ENCODE measurements at places on chromosomes 7 and 10. TPM values are rescaled to one million over a fixed set of nuclear protein-coding genes. Genes with fewer than 3 reads are reported as not detected.

Gene SLC26A5
- polyA plus RNA-seq: 0.28 TPM

Gene ABCC2
- 27.4 TPM for polyA plus RNA-seq

Gene GPR26
- not detected for polyA plus RNA-seq

Gene TMEM106B
- 37.5 TPM for polyA plus RNA-seq

Gene GGCT
- 46.9 TPM for polyA plus RNA-seq

Gene UTF1
- not detected for polyA plus RNA-seq

Gene GRID2IP
- 0.25 TPM for polyA plus RNA-seq

GRCh38 chr7:27145165-27145913 lies 1.9 kb upstream of the HOXA5 start:
- no peaks in the 10 kb centered on the region for H3K36me3 ChIP-seq
- no peak for DNase-seq
- H3K4me1 ChIP-seq: peaks cover 13% of the 10 kb centered on the region
- H3K4me3 ChIP-seq: no peak overlapping the region
- peaks cover 99% of the 10 kb centered on the region for H3K27me3 ChIP-seq

DNA sequence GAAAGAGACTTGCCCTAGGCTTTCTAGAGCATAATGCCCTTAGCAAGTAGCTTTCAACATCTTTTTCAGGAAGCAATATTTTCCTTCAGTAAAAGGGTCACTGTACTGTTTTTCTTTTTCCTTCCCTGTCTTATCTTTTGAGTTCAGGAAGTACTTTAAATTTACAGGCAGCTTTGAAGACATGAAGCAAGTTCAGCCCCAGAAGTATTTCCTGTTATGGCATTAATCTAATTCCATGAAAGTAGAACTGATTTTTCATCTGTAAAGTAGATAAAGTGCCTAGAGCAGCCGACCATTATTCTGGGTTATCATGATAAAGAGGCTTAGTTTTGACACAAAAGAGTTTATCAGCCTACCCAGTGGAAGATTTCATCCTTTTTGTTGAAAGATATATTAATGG lies 288.2 kb downstream of the ADK start:
- H3K4me3 ChIP-seq: no peak overlapping the region
- no peaks in the 10 kb centered on the region for H3K4me1 ChIP-seq
- no peak for DNase-seq
- H3K27ac ChIP-seq: peak overlapping the region; percentile 2
- no peaks in the 10 kb centered on the region for H3K36me3 ChIP-seq
- no peaks in the 10 kb centered on the region for H3K27me3 ChIP-seq

DNA sequence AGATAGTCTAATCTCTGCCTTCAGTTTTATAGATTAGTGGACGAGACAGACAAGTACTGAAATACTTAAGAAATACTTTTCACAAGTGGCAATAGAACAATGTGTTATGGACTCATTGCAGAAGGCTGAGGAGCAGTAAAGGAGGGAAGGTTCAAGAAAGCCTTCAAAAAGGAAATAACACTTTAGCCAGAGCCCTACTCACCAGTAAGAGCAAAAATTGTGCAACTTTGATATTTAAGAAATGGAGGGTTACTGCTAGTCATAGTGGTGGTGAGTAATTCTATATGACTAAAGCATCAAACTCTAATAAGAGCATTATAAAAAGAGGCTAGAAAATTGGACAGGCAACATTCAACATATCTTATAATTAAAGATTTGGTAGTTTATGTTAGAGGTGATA lies 28.8 kb downstream of the PTPN12 start:
- H3K27me3 ChIP-seq: no peaks in the 10 kb centered on the region
- no peaks in the 10 kb centered on the region for H3K36me3 ChIP-seq
- H3K4me1 ChIP-seq: no peaks in the 10 kb centered on the region
- DNase-seq: no peak
- no peak overlapping the region for H3K27ac ChIP-seq

DNA sequence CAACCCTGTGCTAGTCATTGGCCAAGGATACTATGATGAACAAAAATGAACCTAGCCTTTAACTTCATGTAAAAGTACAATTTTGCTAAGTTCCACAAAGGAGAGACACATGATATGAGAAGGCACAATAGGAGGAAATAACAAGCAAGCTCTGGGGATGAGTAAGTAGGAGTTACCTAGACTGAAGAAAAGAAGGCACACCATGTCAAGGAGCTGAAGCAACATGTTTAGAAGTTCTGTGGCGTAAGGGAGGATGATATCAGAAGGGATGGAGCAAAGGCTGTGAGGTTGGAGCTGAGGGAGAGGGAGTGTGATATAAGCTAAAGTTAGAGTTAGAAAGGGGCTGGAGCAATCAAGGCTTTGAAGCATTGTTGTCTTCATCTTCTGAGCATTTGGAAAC lies 25.6 kb downstream of the KIFBP start:
- H3K4me3 ChIP-seq: no peak overlapping the region
- no peak overlapping the region for H3K27ac ChIP-seq
- no peaks in the 10 kb centered on the region for H3K36me3 ChIP-seq
- no peak for DNase-seq
- H3K27me3 ChIP-seq: no peaks in the 10 kb centered on the region

DNA sequence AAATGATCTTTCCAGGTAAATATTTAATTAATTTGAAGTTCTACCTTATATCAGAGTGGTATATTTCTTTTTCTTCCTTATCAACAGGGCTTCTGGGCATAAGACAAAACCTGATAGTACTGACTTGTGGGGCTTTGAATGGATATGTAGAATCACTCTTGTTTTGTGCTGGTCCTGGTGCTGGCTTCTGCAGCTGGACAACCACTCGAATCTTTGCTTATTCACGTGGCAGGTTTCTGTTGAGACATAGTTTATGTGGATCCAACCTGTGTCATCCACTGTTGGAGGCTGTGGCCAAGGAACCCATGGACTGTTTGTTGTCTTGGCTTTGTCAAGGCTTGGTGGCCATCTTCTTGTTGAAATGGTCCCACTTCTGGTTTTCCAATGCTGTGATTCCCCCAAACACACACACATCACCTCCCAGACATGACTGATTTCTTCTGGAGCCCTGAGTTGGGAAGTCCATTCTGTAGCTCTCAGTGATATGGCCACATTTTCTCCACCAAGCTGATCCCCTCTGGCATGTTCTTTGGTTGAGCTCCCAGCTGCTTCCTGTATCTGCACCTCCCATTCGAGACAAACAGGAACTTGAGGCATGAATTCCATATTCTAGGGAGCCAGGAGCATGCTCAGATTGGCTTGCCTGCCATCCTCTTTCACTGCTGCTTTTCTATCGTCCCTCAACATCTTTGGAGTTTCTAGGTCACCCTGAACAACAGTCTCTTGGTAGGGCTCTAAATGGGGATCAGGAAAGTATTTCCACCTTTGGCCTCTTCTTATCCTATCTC lies 19.5 kb downstream of the TAS2R41 start:
- no peak for DNase-seq
- no peaks in the 10 kb centered on the region for H3K27me3 ChIP-seq
- H3K36me3 ChIP-seq: no peaks in the 10 kb centered on the region
- no peaks in the 10 kb centered on the region for H3K4me1 ChIP-seq
- H3K4me3 ChIP-seq: no peak overlapping the region
- H3K27ac ChIP-seq: no peak overlapping the region

DNA sequence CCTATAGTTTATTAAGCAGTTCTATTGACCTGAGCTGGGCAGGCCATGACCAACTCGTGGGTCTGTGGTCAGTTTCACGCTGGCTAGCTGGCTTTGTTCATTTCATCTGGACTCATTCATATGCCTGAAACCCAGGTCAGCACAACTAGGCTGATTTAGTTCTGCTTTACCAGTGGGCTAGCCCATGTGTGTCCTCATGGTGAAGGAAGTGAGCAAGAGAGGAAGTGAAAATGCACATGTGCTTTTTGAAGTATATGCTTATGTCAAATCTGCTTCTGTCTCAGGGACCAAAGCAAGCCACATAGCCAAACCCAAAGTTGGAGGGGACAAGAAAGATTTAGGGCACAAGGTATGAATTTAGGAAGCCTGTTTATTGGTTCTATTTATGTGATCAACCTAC lies 154.5 kb downstream of the RNF133 start:
- H3K36me3 ChIP-seq: no peaks in the 10 kb centered on the region
- H3K4me3 ChIP-seq: no peak overlapping the region
- no peaks in the 10 kb centered on the region for H3K4me1 ChIP-seq
- no peak overlapping the region for H3K27ac ChIP-seq
- no peaks in the 10 kb centered on the region for H3K27me3 ChIP-seq
